ENCODE measurements at places on chromosomes 6 and 20.

DNA sequence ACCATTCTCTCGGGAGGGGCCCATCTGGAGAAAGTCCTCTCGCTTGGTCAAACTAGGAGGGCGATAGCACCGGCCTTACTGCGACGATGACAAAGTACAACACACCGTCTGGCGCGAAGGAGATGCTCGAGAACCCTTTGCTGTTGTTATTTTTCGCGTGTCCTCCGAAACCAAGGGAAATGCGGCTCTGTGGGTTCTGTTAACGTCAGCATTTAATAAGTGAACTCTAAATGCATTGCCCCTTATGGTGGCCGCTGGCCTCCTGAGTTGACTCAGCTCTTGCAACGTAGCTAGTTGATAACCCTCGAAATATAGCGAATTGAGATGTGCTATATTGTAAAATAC, 577 bp upstream of the SCAND1 start:
- peak; percentile 76 for DNase-seq

DNA sequence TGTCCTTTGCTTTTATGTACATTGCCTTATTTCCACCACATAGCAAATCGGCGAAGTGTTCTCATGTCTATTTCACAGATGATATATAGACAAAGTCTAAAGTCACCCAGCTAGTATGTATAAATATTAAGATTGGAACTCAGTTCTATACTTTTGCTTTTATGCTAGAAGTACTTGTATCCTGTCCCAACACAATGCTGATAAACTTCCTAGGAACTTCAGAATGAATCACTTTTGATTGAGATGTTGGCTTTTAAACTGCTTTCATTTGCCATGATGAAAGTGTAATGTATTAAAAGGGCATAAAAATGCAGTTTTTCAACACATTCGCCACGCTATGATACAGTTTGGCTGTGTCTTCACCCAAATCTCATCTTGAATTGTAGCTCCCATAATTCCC, 50.8 kb downstream of the GCLC start:
- DNase-seq = no peak

GRCh38 chr6:21204951-21205350, 388.6 kb upstream of the SOX4 start:
- no peak for DNase-seq

DNA sequence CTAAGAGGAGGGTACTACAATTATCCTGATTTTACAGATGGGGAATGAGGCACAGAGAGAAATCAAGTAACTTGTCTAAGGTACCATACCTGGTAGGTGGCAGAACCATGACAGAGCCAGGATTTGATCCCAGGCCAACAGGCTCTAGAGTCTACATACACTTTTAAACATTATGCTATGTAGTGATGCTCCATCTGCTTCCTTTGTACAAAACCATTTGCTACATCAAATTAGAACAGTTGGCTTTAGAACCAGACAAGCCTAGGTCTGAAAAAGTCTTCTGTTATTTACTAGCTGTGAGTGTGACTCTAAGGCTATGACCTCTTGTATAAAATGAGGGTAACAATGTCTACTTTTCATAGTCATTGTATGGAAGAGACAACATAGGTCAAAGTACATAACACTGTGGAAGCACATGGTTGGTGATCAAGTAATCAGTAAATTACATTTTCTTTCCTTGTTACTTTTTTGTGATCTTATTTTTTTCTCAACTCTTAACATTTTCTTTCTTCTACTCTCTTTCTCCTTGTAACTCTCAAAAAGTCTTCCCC, 122.1 kb downstream of the PDSS2 start:
- DNase-seq = no peak

GRCh38 chr6:19067165-19067564, 680.0 kb downstream of the RNF144B start:
- no peak for DNase-seq

DNA sequence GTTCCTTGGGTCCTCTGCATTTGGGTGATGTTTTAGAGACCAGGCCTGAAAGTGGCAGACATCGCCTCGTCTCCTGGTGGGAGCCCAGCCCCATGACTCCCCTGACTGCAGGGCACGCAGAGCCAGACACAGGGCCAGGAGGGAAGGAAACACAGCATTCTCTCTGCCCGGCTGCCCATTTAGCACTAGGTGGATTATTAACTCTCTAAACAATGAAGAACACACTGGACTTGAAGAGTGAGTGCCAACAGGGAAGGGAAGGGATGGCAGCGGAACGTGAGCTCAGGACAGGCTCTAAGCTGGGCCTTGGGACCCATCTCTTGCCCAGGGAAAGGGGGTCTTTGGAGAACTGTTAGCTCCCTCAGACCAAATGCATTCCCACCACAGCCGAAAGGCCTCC, 80.4 kb downstream of the TBXT start:
- no peak for DNase-seq

DNA sequence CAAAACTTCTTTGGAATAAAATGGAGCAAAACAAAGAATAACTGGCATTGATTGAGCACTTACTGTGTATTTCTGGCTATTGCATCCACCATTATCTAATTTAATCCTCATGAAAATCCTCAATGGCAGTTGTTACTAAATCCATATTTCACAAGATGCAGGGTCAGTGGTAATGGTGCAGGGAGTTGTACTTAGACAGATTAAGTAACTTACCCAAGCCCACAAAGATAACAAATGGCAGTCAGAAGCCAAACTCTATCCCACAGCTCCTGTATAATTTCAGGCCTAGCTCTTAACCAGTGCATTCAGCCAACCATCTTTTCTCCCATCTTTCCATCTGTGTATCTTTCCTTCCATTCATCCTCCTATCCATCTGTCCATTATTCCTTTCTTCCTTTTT, 29.3 kb upstream of the SSTR4 start:
- no peak for DNase-seq

DNA sequence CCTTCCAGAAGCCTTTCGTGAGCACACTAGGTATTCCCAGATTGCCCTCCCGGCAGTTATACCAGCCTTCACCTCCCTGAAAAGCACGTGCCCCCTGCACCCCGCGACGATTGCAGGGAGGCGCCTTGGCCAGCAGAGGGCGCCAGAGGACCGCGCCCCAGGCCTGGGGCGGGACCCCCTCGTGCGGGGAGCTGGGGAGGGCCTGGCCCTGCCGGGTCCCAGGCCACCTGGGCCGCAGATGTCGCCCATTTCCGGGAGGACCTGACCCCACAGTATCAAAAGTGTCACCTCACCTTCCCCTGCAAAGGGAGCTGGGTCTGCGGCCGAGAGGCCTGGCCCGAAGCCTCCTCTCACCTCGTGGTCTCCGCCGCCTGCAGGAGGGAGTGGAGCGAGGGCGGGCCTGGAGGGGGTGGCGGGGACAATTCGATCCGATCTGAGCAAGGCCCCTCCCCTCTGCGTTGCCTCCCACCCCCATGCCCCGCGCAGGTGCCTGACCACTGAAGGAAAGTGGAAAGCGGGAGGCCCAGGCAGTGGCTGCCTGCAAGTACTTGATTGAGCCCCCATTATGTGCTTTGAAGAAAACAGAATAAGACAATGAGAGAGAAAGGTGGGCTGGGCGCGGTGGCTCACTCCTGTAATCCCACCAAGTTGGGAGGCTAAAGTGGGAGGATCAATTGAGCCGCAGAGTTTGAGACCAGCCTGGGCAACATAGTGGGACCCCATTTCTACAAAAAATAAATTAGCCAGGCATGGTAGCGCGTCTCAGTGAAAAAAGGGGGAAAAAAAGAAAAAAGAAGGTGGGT, 3.5 kb upstream of the SNAI1 start:
- peak; percentile 41 for DNase-seq

DNA sequence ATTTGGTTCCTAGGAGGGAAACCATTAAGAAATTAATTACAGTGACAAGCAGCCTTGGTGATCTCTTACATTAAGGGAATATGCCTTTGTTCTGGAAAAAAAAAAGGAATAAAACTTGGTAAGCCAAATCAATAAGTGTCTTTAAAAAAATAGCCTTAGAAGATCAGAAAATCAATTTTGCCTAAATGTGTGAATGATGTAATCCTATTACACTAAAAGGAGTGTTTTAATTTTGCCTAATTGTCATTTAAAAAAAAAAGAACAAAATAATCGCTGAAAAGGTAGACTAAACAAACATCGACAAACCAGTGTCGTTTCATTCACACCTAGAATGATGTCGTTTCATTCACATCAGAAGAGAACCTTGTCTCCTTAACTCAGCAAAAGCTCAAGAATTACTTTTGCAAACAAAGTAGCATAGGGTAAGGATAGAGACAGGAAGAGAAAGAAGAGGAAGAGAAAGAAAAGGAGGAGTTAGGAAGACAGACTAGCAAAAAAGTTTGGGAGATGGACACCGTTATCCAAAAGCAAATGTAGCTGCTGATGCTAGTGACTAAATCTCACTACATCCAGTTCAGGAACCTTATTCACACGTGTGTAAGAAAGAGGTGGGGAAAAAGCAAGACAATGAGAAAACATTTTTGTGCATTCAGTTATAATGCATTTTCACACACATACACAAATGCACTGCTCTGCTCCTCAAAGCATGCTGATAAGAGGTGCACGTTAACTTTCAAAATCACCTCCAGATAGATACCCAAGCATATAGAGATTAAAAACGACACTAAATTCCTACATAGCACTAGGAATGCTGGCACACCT, 60.6 kb downstream of the HIVEP2 start:
- no peak for DNase-seq

GRCh38 chr20:50052550-50053361, 60.2 kb downstream of the UBE2V1 start:
- DNase-seq = no peak

DNA sequence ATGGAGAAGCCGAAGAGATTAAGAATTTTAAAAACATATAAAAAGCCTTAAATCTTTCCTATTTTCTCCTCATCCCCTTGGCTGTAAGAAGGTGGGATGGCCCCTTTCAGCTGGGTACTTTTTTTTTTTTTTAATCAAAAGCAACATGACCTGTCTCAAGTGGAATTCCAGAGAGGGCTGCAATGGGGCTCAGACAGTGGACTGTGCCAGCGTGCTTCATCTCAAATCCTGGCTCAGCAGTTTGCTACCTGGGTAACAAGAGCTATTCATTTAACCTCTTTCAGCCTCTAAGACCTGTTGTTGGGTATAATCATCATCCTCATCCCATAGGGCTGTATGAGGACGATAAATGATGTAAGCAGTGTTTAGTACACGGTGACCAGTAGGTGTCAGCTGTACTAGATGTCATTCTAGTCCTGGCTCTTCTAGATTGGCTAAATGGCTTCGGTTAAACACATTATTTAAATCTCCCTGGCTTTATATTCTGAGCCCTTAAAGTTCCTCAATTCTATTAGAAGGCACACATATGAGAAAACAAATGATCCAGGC, 6.9 kb upstream of the PPP1R3G start:
- peak; percentile 16 for DNase-seq

GRCh38 chr6:85772641-85773040, 130.0 kb upstream of the SYNCRIP start:
- no peak for DNase-seq

GRCh38 chr6:33372526-33373123, 19.0 kb upstream of the KIFC1 start:
- DNase-seq = no peak

DNA sequence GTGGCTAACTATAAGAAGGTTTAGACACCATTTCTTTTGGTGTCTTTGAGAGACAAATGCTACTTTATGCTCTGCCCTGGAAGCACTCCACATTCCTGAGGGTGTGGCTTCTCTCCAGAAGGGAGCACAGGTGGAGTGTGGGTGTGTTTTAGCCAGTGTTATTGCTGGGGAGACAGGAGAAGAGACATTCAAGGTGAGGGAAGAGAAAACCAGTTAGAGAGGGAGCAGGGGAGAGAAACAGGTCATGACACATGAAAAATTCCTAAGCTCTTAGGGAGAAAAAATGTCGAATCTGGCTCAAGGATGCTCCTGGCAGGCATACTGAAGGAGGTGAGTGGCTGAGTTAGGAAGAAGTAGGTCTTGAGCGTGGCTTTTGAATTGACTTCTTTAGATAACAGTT, 292.8 kb downstream of the CLIC5 start:
- DNase-seq = no peak

DNA sequence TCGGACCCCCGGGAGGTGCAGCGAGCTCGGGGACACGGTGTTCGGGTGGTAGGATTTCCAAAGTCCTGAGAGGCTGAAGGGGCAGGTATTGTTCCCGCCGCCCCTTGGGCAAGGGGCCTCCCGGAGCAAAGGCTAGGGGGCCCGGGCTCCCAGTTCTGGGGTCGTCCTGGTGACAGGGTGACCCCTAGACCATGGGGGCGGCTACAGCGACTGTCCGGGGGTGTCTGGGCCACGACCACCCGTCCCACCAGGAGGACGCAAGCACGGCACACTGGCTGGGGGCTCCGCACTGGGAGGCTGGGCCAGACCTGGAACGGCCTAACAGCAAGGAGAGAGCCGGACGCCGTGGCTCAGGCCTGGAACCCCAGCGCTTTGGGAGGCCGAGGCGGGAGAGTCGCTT, 55.6 kb downstream of the PRR18 start:
- no peak for DNase-seq

- DNase-seq = no peak
Measured at GRCh38 chr6:84801250-84801649, 36.9 kb upstream of the TBX18 start.

GRCh38 chr20:31989030-31989645, 21.1 kb upstream of the CCM2L start:
- DNase-seq = no peak

GRCh38 chr6:3414327-3415081, 42.3 kb downstream of the SLC22A23 start:
- peak; percentile 7 for DNase-seq

DNA sequence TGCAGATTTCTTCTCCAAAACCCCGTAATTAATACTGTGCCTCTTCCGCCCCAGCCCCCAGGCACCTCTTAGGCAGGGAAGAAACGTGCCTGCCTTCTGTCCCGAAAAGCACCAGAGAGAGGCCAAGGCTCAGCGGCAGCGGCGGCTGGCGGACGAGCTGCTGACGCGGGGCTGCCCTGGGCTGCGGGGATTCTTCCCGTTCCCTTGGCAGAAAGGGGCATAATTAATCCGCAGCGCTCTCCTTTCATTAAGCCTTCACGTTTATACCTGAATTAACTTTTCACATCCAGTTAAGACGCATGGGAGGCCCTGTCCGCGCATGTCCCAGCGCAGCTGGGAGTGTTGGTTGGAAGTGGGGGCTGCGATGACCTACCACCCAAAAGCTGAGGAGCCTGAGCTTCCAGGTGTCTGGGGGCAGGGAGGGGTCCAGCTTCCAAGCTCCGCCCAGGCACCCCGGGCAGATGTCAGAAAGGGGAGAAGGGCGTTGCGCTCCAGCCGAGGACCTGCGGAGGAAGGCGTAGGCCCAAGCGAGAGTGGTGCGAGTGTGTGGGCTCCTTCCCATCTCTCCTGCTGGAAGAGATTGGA, 167.4 kb upstream of the LRFN2 start:
- DNase-seq = no peak

GRCh38 chr20:23031346-23031745, 3.8 kb upstream of the SSTR4 start:
- no peak for DNase-seq

- no peak for DNase-seq
Measured at GRCh38 chr20:14334306-14334930, 3.0 kb downstream of the FLRT3 start.

DNA sequence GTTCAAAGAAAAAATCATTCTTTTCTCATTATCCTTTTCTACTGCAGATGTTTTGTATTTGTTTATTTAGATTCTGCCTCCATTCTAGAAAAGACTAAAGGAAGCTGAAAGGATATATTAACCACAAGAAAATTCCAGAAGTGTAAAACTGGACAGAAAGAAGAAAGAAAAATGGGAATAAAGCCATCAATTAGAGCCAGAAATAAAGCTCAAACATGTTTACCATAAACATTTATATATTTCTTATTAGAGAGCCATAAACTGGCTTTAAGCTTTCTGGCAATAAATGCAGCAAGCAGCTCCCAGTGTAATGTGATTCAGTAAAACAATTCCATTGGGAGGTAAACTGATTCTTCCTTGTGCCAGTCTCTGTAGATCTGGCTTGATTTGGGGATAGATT, 244.1 kb downstream of the PTPRK start:
- no peak for DNase-seq
